SW 1271 (cell line): ENCODE measurements at places on chromosomes 6 and 20.

DNA sequence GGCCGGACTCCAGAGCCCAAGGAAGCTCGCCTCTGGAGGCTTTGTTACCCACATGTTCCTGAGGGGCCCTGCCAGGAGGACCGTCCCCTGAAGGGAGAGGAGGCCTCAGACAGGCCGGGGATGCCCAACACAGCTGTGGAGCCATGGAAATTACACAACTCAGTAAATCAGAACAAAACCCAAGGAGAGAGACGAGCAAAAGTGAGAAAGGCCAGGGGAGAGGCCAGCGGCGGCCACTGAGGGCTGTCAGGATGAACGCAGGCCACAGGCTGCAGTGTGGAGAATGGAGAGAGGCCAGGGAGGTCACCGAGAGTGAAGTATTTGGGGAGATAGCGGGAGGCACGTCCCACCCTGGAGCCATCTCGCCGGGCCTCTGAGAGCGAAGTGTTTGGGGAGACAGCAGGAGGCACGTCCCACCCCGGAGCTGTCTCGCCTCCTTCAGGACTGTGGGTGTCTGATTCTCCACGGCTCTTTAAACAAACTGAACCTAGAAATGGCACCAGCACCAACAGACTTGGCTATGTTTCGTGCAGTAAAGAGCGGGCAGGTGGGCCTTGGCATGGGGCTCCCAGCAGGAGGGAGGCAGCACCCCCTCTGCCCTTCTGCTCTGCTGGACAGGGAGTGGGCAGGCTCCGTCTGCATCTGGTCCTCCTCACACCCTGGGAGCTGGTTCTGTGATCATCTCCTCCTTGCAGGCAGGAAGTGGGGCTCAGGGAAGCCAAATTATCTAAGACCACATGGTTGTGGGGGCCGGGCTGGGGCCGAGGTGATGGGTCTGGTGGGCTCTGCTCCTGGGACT lies 91.0 kb downstream of the YTHDF1 start:
- no peak for DNase-seq

DNA sequence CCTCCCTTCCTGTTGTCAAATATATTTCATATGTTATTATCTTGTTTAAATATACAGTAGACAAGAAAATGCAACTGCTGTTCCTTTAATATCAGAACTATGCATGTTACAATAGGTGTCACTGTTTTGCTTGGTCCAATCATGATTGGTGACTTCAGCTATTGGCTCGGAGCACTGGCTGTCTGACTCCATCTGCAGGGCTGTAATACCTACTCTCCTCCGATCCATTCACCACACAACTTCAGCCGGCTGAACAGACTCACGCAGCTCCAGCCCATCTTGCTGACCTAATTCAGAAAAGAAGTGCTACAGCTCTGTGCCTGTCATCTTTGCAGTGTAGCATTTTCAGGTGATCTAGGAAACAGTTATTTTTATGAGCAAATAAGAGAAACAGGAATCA lies at the start of gene BTBD3:
Gene BTBD3, plus strand, starts transcription at position 231 of the 400 bp plus-strand sequence. CDS start 383 bp downstream, outside the sequence.
- DNase-seq = no peak

DNA sequence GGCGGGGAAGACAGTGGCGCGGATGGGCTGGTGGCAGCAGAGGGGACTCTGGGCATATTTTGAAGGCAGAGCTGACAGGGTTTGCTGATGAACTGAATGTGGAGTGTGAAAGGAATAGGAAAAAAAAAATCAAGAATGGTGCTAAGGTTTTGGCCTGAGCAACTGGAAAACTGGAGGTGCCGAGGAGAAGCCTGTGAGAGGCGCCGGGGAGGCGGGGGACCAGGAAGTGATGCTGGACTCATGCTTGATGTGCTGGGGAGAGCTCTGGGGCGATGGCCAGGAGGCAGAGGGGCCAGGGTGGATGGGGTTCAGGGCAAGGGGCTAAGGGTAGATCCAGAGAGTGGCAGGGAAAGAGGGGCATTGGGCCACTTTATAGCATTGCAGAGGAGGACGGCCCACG lies 55.8 kb downstream of the SULF2 start:
- no peak for DNase-seq

- DNase-seq = no peak
These were observed 47.1 kb downstream of the IGF2R start for GRCh38 chr6:160015778-160016684.

GRCh38 chr20:44901974-44902373 lies 7.9 kb upstream of the PABPC1L start:
- no peak for DNase-seq

- no peak for DNase-seq
These were observed 11.5 kb downstream of the TOMM6 start for GRCh38 chr6:41798901-41799558.

DNA sequence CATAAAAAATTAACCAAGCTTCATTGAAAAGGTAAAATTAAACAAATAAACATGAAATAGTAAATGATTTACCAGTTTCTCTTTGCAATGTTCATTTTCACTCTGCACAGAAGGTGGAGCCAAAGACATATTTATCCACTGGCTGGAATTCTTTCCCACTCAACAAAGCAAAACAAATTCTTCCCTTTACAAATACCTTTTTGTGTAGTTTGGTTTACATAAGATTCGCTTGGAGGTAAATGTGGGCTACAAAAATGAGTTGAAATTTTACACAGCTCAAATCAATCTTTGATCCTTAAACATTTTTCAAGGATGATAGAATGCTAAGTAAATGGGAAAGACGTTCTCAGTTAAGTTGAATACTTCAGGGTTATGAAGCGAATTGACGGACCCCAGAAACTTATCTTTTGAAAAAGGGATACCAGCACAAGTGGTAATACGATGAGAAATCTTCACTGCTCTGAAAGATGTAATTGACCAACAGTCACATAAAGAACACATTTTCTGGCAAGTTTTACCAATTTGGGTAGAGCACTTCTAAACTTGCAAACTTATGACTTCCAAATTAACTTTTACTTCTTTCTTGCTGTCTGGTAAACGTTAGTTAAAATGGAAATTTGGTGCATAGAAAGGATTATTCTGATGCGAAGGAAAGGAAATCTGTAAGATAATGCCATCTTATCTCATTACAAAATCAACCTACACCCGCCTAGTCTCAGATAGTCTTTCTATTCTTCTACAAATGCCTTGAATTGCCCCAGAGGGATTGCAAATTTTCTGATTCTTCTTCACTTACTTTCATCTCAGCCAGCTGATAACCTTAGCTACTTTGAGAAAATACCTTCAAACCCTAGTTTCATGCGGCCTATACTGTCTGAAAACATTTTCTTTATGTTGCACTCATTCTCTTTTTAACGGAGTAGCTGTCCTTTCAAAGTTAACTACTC lies 4.7 kb upstream of the GJA1 start:
- DNase-seq = no peak

GRCh38 chr6:91895599-91896285 lies 1308.9 kb upstream of the MAP3K7 start:
- DNase-seq = no peak

GRCh38 chr6:169858935-169859351 lies 107.5 kb downstream of the ERMARD start:
- DNase-seq = no peak

GRCh38 chr20:20100881-20101280 lies 48.5 kb downstream of the CFAP61 start:
- DNase-seq = no peak

DNA sequence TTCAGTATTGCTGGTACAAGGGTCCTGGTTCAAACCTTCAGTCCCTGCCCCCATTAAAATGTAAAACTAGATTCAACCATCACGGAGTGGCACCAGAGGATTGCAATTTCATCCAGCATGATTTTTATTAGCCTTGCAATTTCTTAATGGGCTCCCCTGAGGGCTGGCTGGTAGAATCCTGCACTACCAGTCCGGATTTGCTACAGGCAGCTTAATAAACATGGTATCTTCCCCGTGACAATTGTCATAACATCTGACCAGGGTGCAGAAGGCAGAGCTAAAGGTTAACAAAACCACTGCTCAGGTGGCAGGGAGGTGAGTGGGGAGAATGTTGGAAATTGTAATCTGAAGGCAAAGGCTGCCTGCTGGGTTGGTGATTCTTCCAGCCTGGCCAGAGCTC lies 94.5 kb downstream of the PKHD1 start:
- DNase-seq = no peak

- DNase-seq = no peak
These were observed 58.5 kb upstream of the CEP85L start for GRCh38 chr6:118709859-118710350.

DNA sequence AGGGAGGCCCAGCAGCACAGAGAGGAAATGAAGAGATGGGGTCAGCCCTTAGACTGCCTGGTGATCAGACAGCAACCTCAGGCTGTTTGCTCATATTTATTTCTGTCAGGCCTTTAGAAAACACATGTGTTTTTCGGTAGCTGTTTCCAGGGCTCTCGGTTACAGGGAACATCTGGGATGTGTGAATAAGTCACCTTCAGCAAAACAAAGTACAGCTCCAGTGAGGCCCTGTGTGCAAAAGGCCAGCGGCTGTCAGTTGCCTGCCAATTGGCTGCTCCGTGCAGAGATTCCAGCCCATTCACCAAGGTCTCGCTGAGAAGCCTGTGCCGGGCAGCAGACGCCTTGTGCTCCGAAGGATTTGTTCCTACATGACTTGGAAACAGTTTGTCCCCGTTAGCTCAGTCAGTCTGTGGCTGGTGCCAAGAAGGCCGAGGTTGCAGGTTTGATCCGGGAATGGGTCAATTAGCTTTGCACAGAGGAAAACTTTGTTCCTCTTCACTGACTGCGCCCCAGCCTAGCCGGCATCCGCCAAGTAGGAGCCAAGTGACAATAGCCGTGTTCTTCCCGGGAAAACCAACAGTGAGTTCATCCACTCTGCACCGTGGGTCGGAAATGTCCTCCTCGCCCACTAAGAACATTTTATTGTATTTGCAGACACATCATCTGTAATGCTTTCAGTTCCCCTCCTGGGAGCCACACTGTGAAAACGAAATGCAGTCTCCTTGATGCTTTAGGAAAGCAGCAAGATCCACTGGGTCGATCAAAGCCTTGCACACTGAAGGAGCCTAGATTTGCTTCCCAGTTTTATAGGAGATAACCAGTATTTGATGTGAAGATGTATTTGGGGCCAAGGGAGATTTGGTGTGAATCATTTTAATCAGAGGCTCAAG lies 315.4 kb upstream of the CDYL start:
- no peak for DNase-seq

DNA sequence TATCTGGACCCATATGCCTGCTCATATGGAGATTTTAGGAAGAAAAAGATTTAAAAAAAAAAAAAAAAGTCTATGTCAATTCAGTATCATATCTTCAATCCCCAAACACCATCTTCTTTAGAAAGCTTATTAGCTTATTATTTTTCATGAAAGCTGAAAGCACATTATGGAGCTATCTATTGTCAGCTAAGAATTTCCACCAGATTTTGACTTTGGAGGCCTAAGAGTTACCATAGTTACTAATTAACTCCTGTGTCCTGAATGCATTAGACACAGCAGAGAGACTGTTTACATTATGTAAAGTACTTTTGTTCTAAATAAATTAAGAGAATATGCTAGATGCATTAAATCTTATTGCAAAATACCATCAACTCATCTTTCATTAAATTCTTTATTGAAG lies 255.5 kb upstream of the NRSN1 start:
- no peak for DNase-seq

GRCh38 chr6:131678442-131678841 lies 22.8 kb downstream of the OR2A4 start:
- no peak for DNase-seq

DNA sequence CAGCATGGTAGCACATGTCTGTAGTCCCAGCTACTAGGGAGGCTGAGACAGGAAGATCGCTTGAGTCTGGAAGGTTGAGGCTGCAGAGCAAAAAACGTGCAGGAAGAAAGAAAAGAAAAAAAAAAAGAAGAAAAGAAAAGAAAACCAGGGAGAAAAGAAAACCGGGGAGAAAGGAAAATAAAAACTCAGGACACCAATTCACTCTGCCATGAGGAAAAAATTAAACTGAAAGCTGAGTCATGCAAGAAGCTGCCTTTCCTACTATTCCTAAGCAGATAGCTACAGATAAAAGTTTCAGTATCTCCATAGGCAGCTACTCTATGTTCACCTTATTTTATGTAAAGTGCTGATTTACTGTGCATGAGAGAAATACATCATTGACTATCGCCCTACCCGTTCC lies 10.5 kb downstream of the PTGIS start:
- DNase-seq = no peak

DNA sequence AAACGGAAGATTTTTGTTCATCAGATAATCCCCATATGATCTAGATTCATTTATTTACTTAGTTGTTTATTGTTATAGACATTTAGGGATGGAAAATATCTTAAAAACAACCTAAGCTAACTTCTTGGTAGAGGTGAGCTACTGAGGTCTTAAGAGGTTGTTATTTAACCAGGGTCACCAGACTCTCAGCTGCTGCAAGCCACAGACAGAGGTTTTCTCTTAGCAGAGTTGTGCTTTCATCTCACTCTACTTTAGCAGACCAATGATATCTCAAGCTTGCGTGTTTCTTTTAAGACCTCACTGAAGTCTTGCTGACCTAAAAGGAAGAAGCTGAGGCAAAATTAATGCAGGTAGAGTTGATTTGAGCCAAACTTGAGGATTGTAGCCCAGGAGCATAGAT lies 43.6 kb downstream of the NCOA7 start:
- DNase-seq = no peak

- DNase-seq = no peak
These were observed 3.0 kb downstream of the DNPH1 start for GRCh38 chr6:43226192-43226851.

- DNase-seq = no peak
These were observed 33.8 kb downstream of the SCAND1 start for GRCh38 chr20:35920523-35920922.

DNA sequence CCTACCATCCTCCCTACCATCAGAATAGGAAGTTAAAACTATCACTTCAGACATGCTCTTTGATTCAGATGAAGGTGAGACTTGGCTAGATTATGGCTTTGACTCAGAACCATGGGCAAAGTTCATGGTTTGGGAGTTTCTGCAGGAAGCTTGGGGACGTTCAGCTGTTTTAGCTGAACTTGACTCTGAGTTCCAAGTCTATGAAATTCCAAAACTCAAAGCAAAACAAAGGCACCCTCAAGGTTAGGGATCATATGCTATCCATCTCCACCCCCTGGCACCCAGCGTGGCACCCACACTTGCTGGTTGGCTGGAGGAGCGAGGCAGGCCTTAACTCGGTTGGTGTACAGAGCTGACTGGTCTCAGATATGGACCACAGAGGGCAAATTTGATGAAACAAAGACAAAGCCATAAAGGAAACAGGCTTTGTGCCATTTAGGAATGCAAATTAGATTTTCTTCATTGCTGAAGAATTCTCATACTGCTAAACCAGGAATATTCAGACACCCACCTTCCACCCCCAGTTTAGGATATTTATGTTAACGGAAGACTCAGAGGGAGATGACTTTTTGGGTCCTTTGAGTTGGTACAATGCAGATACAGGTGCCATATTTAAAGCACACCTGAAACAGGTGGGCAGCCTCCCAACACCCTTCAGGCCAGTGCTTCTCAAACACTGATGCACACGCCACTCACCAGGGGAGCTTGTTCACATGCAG lies 88.4 kb upstream of the SLC22A16 start:
- DNase-seq = no peak
